ENCODE measurements at places on chromosomes 5 and 9.

- no peak for ATAC-seq
Observed at GRCh38 chr5:9015937-9016270, 530.0 kb downstream of the SEMA5A start.

GRCh38 chr5:160605266-160605665 lies 183.6 kb downstream of the PTTG1 start:
- no peak for ATAC-seq

DNA sequence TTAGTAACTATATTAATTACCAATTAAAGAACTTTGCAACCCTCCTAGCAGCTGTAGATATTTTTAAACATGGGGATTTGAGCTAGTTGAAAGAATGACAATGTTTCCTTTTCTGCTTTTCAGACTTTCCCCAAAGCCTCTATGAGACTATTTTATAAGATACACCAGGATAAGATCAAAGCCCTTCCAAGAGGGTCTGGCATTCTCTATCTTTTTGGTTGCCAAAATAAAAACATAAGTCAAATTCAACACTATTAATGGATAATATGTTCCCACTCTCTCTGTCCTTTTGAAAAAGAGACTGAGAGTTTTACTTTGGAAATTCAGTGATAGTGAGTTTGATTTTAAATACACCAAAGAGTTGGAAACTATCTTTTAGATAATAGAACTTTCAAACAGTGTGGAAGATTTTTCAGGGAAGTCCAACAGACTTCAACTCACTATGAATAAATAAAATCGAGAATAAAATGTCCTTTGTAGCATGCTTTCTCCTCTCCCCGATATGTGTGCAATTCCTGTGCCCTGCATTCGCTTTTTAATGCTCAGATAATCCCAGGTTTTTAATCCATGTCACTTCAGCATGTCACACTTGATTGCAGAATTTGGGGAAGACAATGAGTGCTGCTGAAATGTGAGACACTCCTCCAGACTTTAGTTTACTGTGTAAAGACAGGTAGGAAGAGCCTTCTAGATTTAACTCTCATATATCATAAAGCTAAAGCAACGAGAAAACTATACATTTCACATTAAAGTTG lies 1095.7 kb upstream of the DMAC1 start:
- ATAC-seq, result no peak

DNA sequence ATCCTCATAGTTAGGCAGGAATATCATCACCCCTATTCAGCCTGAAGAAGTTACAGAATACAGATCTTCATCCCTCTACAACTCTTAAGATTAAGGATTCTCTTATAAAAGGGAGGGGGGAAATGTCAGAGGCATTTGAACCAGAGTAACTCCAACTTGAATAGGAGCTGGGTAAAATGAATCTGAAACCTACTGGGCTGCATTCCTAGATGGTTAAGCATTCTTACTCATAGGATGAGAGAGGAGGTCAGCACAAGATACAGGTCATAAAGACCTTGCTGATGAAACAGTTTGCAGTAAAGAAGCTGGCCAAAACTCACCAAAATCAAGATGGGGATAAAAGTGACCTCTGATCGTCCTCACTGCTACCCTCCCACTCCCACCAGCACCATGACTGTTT lies 14.4 kb downstream of the FREM1 start:
- ATAC-seq, result no peak

Data from motor neuron (in vitro differentiated cells).